Airway epithelial cell (primary cell): ENCODE measurements at places on chromosomes 1 and 21. TPM values are rescaled to one million over a fixed set of nuclear protein-coding genes. Genes with fewer than 3 reads are reported as not detected.

The XCL2 gene
- total RNA-seq: not detected in 2 replicates

The DMRTA2 gene
- total RNA-seq: 6.5 and 7.9 TPM in 2 replicates

The BMP8A gene
- 0.14 TPM in 1 of 2 replicates, not detected in the other for total RNA-seq

The RXFP4 gene
- not detected in 2 replicates for total RNA-seq

The KIF14 gene
- total RNA-seq: 9.9 and 10.2 TPM in 2 replicates

The ASTN1 gene
- total RNA-seq: not detected in 2 replicates

The CD5L gene
- total RNA-seq: not detected in 2 replicates

The LRRC8B gene
- total RNA-seq: 9.1 and 14.5 TPM in 2 replicates

The BLACAT1 gene
- total RNA-seq: 1.3 and 1.5 TPM in 2 replicates

The GJA9 gene
- total RNA-seq: not detected in 2 replicates

The LIPI gene
- not detected in 2 replicates for total RNA-seq

The GON4L gene
- total RNA-seq: 12.6 and 13.3 TPM in 2 replicates

The LRRN2 gene
- total RNA-seq: not detected in 2 replicates

The BEND5 gene
- 0.07 and 1.8 TPM in 2 replicates for total RNA-seq

The SPATA46 gene
- total RNA-seq: not detected in 2 replicates

The RIIAD1 gene
- not detected in 2 replicates for total RNA-seq

The CDC20 gene
- total RNA-seq: 152 and 191 TPM in 2 replicates

The OR2L13 gene
- not detected in 2 replicates for total RNA-seq

The C4BPA gene
- total RNA-seq: not detected in 2 replicates

The MAP3K21 gene
- total RNA-seq: 10.6 and 11.1 TPM in 2 replicates

The PGLYRP4 gene
- total RNA-seq: 3.5 and 10.7 TPM in 2 replicates

The GNG4 gene
- total RNA-seq: 0.05 and 0.21 TPM in 2 replicates

The ADCY10 gene
- not detected in 2 replicates for total RNA-seq

The CD52 gene
- total RNA-seq: not detected in 2 replicates

The SEMA4A gene
- 7.6 and 16.6 TPM in 2 replicates for total RNA-seq

The ACTL8 gene
- 0.85 TPM in 1 of 2 replicates, not detected in the other for total RNA-seq

The FAM78B gene
- not detected in 2 replicates for total RNA-seq

The PTP4A2 gene
- total RNA-seq: 108 and 111 TPM in 2 replicates

The GSTM5 gene
- total RNA-seq: not detected in 2 replicates

The ZNF678 gene
- 2.4 and 3.9 TPM in 2 replicates for total RNA-seq

The SELP gene
- total RNA-seq: not detected in 2 replicates

The FAM177B gene
- not detected in 2 replicates for total RNA-seq

The IRF2BP2 gene
- total RNA-seq: 77.8 and 95.6 TPM in 2 replicates

The LINGO4 gene
- total RNA-seq: not detected in 2 replicates

The DMRTB1 gene
- not detected in 2 replicates for total RNA-seq

The PKLR gene
- total RNA-seq: 0.28 TPM in 1 of 2 replicates, not detected in the other

The KLHDC9 gene
- total RNA-seq: 3.3 and 6.5 TPM in 2 replicates

The NT5C1A gene
- total RNA-seq: not detected in 2 replicates

The SYT6 gene
- total RNA-seq: not detected in 2 replicates

The PTCH2 gene
- not detected in 2 replicates for total RNA-seq

The CRP gene
- total RNA-seq: not detected in 2 replicates
